ENCODE measurements at places on chromosomes 5 and 9. TPM values are rescaled to one million over a fixed set of nuclear protein-coding genes. Genes with fewer than 3 reads are reported as not detected.

CDC25C gene
- polyA plus RNA-seq, result 11.7 TPM

IFNA16 gene
- polyA plus RNA-seq, result not detected

DNAI1 gene
- polyA plus RNA-seq, result 3.0 TPM

TMCO6 gene
- 19.8 TPM for polyA plus RNA-seq

SPINK13 gene
- polyA plus RNA-seq, result 1.1 TPM

DEPDC1B gene
- 35.0 TPM for polyA plus RNA-seq

CD74 gene
- 230 TPM for polyA plus RNA-seq

MEIKIN gene
- not detected for polyA plus RNA-seq

ZDHHC11 gene
- 14.7 TPM for polyA plus RNA-seq

PHYKPL gene
- polyA plus RNA-seq, result 118 TPM

GRCh38 chr9:125513303-125513667, 193.7 kb downstream of the MAPKAP1 start:
- DNase-seq, result no peak

DNA sequence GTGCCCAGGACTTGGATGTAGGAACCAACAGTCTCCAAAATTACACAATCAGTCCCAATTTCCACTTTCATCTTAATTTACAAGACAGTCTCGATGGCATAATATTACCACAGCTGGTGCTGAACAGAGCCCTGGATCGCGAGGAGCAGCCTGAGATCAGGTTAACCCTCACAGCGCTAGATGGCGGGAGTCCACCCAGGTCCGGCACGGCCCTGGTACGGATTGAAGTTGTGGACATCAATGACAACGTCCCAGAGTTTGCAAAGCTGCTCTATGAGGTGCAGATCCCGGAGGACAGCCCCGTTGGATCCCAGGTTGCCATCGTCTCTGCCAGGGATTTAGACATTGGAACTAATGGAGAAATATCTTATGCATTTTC, 837 bp downstream of the PCDHB2 start:
- no peak for DNase-seq

DNA sequence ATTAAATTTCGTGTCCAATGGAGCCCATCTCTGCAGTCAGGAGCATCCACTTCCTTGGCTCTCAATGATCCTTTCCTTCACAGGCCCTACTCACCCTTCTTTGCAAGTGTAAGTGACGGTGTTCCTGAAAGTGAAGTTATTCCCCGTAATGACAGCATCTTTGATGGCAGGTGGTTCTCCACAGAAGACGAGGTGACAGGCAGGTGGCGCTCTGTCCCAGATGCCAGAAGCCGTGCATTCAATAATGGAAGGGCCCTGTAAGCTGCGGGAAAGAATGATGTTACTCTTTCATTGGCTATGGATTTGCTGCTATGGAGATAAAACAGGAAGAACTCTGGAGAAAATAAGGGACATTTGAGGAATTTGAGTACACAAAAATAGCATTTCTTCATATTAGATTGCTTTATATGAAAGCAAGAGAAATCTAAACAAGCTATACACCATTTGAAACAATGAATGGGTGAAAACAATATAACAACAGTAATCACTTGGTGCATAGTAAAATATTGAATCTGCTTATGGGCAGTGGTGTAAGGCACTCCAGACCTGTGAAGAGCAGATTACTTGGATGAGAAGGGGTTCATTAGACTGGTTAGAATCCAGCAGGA, 89.9 kb upstream of the TXNDC8 start:
- DNase-seq, result peak; percentile 21

DNA sequence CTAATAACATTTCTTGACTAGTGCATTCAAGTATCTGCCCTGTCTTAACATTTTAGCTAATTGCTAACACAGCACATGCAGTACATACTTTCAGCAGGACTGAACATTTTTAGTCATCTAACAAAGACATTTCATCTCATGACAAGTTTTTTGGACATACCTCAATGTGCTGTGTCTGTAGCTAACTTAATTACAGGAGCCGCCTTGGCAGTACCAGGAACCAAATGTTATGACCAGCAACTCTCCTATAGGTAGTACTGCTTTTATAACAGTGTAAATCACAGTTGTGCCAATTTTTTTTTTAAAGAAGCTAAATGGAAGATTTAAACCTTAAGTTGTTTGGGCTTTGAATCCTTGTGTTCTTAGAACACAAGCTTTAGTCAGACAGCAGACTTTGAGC, 99.4 kb upstream of the SAP30L start:
- DNase-seq, result no peak

DNA sequence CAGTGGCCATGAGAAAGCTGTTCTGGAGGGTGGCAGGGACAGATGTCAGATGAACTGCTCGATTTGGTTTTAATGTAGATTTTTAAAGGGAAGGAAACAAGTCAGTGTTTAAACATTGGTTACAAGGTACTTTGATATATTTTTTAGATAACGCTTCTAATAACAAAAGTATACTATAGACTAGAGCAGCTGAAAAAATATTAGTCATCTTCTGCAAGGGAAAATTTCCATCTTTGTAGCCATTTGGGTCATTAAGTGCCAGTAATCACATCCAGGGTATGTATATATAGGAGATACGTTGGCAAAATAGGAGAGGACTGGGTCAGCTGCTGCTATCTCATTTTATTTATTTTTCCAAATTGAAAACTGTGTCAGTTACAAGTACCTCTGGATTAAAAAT, 69.0 kb downstream of the SV2C start:
- DNase-seq, result no peak

DNA sequence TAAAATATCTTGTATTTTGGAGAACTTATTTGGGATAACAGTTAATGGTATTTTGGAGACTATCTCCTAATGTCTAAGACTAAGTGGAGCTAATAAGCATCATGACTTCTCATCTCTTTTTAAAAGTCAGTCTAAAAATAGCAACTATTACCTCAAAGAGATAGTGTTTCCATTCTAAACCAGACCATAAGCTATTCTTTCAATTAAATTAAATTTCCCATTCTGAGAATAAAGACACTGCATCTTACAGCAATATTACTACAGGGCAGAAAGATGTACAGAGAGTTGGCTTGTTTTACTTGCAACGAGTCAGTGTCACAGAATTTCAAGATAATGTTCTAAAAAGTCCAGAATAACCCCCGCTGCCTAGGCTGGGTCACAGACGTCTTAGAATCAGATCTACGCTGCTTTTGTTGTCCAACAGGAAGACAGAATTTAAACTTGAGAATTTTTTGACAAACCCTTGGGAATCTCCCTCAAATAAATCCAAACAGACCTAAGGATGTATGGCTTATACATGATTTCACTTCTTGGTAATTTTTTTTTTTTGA, 98.9 kb downstream of the USP20 start:
- no peak for DNase-seq

- DNase-seq, result peak; percentile 18
Measured at GRCh38 chr5:31755676-31756230, 116.8 kb downstream of the PDZD2 start.

GRCh38 chr9:136302527-136302926, 1.4 kb downstream of the CCDC187 start:
- no peak for DNase-seq

- no peak for DNase-seq
Measured at GRCh38 chr5:54344653-54345052, 34.3 kb upstream of the ARL15 start.

- DNase-seq, result no peak
Measured at GRCh38 chr5:124908581-124909451, 162.4 kb upstream of the ZNF608 start.

GRCh38 chr5:38608874-38609273, 52.4 kb upstream of the LIFR start:
- no peak for DNase-seq

GRCh38 chr9:130391866-130392265, 52.9 kb upstream of the ASS1 start:
- no peak for DNase-seq

GRCh38 chr9:107874591-107875369, 385.2 kb upstream of the KLF4 start:
- DNase-seq, result no peak

GRCh38 chr9:78893774-78894401, 597.0 kb downstream of the PSAT1 start:
- DNase-seq, result no peak

GRCh38 chr9:108743901-108744371, 111.8 kb downstream of the ACTL7B start:
- DNase-seq, result peak; percentile 63

- no peak for DNase-seq
Measured at GRCh38 chr5:90912476-90912875, 353.9 kb downstream of the ADGRV1 start.

- DNase-seq, result no peak
Measured at GRCh38 chr5:38023799-38024198, 184.0 kb upstream of the GDNF start.

DNA sequence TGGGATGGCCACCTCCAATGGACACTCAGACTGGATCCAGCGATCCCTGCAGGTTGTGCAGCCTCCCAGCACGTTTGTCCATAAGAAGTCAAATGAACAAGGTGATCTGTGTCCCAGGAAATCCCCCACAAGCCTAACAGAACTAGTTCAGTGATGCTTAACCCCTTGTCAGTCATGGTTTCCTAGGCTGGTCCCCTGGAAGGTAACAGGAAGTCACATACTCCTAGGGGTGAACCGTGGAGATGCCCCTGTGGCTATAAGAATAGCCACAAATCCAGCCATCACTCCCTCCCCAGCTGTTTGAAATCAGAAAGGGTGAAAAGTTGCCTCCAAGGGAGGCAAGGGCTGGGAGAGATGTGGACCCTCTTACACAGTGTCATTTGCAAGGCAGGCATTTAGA, 22.5 kb downstream of the PAX5 start:
- DNase-seq, result no peak

GRCh38 chr9:33946779-33947535, 101.7 kb downstream of the UBAP2 start:
- DNase-seq, result no peak

DNA sequence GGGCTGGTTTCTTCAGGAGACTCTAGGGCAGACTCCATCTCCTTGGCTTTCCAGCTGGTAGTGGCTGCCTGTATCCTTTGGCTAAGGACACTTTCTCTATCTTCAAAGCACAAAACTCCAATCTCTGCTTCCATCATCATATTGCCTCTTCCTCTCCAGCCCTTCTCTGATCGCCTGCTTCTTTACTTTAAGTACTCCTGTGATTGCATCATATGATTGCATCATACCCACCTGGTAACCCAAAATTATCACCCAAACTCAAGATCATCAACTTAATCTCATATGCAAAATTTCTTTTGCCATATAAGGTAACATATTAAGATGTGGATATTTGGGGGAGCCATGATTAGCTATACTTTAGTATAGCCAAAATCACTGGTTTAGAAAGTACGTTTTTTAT, 1092.6 kb upstream of the CDH6 start:
- DNase-seq, result no peak

GRCh38 chr9:78835928-78836450, 539.1 kb downstream of the PSAT1 start:
- no peak for DNase-seq
